Adrenal gland (tissue), 19 donors: ENCODE measurements at places on chromosomes 7 and 10. TPM values are rescaled to one million over a fixed set of nuclear protein-coding genes. Genes with fewer than 3 reads are reported as not detected.

Gene TMEM178B
- polyA plus RNA-seq = 0.56 TPM

Gene MYOZ1
- polyA plus RNA-seq = 0.40 TPM

Gene DYNC1I1
- 13.7 TPM for polyA plus RNA-seq

Gene AGFG2
- polyA plus RNA-seq = 61.5 TPM

Gene PHYHIPL
- 20.0 TPM for polyA plus RNA-seq

Gene DKK1
- 1.5 TPM for polyA plus RNA-seq

Gene MBLAC1
- 4.2 TPM for polyA plus RNA-seq

Gene LEP
- 0.16 TPM for polyA plus RNA-seq

Gene VWDE
- 1.4 TPM for polyA plus RNA-seq

Gene TPST1
- 6.8 TPM for polyA plus RNA-seq

Gene GNG11
- polyA plus RNA-seq = 33.6 TPM

Gene TACR2
- polyA plus RNA-seq = 0.37 TPM

Gene MET
- 0.81 TPM for polyA plus RNA-seq

Gene CYP2C19
- polyA plus RNA-seq = not detected

Gene GIMAP5
- polyA plus RNA-seq = 29.7 TPM

Gene AS3MT
- polyA plus RNA-seq = 910 TPM
